LHCN-M2 (cell line): ENCODE measurements at places on chromosomes 2 and 18. TPM values are rescaled to one million over a fixed set of nuclear protein-coding genes. Genes with fewer than 3 reads are reported as not detected.

- DNase-seq = peak; percentile 90
These were observed at the start of gene ZNF892 for GRCh38 chr2:95207111-95207961. ZNF892 (plus strand) TSS chr2:95207521; CDS start chr2:95207816, 295 bp downstream.

CRYGC gene
- total RNA-seq = not detected in 2 replicates

- DNase-seq = peak; percentile 10
These were observed 81.8 kb downstream of the INO80D start for GRCh38 chr2:206004004-206004693.

FSIP2 gene
- 0.13 and 0.17 TPM in 2 replicates for total RNA-seq
